ENCODE measurements at places on chromosomes 5 and 9. TPM values are rescaled to one million over a fixed set of nuclear protein-coding genes. Genes with fewer than 3 reads are reported as not detected.

DNA sequence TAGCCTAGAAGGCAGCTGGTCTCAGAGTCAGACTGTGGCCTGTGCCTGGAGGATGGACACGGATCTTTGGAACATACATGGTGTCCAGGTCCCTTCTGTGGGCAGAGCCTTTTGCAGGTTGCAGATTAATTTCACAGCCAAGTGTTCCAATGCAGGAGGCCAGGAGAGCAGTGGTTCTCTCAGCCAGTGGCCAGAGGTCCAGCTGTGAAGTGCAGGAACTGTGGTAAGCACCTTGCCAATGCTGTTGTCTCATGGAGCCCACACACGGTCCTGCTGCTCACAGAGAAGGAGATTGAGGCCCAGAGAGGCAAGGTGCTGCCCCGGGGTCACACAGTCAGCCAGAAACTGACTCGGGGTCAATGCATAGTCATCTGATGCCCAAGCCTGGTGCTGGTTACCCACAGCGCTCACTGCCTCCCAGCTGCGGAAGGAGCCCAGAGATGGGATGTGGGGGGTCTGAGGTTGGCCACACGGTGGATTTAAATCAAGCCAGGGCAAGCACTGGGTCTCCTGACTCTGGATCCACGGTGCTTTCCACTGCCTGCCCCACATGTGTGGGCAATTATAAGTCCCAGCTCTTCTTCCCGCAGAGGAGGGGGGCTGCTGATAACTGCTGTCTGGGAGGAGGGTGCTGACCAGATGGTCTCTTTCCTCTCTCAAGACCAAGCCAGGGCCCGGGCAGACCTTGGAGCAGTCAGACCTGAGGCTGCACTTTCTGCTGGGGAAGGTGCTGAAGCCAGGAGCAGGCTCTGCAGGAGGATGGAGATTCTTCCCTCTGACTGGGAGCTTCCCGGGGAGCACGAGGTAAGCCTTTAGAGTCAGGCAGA, 2.8 kb downstream of the PDGFRB start:
- DNase-seq: no peak

DNA sequence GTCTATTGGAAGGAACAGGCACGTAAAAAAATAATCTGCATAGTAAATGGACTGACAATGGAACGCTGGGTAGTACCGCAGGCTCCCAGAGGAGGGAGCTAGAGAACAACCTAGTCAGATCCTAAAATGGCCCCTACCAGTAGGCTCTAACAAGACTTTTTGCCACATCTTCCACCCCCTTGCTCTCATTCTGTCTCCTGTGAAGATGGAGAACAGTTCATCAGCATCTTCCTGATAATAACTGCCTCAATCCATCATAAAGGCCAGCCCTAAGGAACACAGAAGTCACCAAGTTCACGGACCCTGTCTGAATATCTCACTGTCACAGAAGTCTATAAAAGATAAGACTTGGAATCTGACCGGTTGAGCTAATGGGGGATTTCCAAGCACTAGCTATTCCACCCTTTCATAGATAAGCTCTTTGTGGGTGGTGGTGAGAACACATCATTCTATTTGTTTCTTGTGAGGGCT, 133.4 kb downstream of the SLC1A3 start:
- DNase-seq: no peak

DNA sequence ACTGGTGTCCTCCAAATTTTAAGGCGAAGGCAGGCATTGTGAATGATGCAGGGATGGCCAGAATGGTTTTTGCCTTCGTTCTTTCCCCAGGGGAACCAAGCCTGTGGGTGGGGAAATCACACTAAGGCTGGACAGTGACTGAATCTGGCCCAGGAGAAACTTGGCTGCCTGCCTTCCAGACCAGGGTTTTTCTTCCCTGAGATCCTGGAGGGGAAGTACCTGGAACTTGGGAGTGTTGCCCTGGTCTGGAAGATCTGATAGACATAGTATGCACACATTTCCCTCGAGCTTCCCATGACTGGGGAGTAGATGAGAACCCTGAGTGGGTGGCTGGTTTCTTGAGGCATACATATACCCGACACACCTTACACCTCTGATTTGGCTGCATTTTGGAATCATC, 664 bp upstream of the IL11RA start:
- DNase-seq: no peak

GRCh38 chr9:88766778-88767503, 224.3 kb upstream of the S1PR3 start:
- no peak for DNase-seq

GRCh38 chr5:84383296-84383815, 1.3 kb downstream of the EDIL3 start:
- DNase-seq: no peak

- DNase-seq: no peak
These were observed 23.1 kb downstream of the SKP2 start for GRCh38 chr5:36175043-36175442.

DNA sequence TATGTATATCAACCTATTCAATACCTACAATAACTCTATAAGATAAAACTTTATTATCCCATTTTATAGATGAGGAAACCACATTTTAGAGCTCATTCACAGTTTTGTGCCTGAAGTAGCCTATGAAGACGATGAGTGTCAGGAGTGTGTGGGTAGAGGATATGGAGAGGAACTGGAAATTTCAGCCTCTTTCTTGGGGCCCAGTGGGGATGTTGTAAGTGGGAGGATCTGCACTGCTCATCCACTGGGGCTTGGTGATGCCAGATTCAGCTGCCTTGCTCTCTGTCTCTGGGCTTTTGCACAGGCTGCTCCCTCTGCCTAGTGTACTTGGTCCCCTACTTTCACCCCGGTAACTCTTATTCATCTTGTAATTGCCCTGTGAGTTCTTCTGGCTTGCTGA, 194.7 kb downstream of the SREK1 start:
- DNase-seq: no peak

DNA sequence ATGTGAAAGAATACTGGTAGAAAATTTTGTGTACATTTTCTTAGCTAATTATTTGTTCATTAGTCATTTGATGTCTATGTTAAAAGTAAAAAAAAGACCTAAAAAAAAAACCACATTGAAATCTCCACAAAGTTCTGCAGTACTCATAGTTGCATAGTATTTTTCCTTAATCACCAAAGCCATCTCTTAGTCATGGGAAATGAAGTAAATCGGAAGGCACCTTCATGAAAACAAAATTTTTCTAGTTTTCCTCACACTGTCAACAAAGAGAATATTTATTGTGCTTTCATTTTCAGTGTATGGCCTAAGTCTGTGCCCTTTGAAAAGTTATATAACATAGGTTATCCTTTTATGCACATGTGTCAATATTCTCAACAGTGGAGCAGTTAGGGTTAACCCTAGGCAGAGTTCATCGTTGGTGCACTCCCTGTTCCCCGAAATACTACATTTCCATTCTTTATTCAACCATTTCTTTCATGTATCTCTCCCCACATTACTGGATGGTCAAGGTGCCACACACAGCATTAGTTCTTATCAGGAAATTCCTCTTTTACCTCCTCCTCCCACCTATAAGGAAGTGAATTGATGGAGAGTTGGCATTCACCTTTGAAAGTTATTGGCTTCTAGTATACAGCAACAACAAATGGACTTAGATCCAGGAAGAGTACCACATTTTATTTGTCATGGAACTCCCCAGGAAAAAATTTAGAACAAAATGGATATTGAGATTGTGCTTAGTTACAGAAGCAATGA, 93.1 kb downstream of the NUDT12 start:
- DNase-seq: no peak

DNA sequence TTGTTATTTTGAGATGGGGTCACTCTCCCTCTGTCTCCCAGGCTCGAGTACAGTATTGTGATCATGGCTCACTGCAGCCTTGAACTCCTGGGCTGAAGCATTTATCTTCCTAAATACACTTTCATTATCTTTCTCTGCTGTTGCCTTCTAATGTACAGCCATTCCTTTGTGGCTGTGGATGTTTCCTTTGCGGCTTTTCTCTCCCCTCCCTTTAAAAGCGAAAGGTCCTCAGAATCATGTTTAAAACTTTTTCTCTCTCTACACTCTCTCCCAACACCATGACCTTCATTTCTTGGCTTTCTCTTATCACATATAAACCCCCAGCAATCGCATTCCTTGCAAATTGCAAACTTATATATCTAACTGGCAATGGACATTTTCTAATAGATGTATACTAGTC, 1.6 kb downstream of the IFNA2 start:
- DNase-seq: no peak

- no peak for DNase-seq
These were observed 34.5 kb upstream of the MED27 start for GRCh38 chr9:132114102-132114707.

The LMX1B gene
- total RNA-seq: 0.62 TPM

The PAEP gene
- not detected for total RNA-seq

The MGAT4B gene
- 160 TPM for total RNA-seq

The NUTM2G gene
- total RNA-seq: not detected

The SHOC1 gene
- not detected for total RNA-seq

The CAMK2A gene
- 22.7 TPM for total RNA-seq

The P4HA2 gene
- total RNA-seq: 50.5 TPM

Data from cardiac septum (tissue), 1 donor.